CD4-positive, alpha-beta T cell treated with Interferon gamma for 1 hour (primary cell): ENCODE measurements at places on chromosomes 7 and 10.
A peak's percentile ranks its signal among the peaks of the same experiment; 100 is the strongest.

DNA sequence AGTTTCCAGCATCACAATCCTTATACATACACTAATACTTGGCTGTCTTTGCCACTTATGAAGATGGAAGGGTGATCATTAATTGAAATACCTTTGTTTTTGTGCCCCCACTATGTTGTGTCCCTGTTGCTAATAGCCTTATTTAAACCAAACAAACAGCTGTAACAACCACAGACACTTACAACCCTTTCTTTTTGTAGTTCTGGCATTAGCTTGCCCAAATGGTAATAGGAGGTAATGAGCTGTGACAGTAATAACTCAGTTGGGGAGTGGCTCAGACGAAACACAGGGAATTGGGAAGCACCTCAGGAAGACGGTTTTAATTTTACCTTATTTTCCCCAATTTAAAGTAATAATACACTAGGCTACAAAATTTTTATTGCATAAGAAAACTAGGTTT lies 83.4 kb downstream of the MDFIC start:
- DNase-seq, result no peak

DNA sequence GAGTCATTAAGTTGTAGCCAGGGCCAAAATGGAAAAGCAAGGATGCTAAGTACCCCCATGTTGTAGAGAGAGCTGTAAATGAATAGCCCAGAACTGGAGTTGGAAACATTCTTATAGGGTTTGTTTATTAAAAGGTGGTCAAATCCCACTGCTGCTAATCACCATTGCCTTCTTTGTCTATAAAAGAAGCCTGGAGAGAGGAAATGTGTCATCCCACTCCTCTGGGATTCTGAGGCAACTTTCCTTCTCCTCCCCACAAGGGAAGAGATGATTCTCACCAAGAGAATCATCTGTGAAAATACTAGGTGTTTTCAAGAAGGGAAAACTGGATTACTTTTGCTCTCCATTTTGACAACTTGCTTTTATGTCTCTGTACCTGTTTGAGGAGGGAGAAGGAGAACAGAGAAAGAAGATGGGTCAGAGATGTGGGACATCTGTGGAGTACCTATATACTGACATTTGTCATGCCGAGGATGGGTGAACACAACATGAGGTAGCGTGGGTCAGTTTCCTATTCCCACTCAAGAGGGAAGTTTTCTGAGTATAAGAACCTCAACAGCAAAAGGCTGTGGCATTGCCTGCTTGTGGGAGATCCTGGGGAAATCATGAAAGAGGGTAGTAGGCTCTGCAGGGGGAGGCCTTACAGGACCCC lies 262.2 kb downstream of the KIF20B start:
- DNase-seq, result no peak

- no peak for DNase-seq
Observed at GRCh38 chr10:66882271-66882670, 43.6 kb upstream of the LRRTM3 start.

- peak; percentile 74 for DNase-seq
Observed at GRCh38 chr10:22606164-22606614, 108.2 kb downstream of the PIP4K2A start.

DNA sequence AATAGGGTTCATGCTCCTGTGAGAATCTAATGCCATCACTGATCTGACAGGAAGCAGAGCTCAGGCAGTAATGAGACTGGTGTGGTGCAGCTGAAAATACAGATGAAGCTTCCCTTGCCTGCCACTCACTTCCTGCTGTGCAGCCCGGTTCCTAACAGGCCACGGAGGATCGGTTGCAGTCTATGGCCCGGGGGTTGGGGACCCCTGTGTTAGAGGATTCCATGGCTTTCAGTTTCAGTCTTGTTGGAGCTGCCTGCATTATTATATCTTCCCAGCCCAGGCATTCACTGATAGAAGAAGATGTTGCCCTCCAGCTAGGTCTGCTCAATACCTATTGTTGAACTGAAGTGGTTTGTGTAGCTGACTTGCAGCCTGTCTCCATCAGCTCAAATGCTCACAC lies 1298.8 kb downstream of the TYW1 start:
- no peak for DNase-seq

DNA sequence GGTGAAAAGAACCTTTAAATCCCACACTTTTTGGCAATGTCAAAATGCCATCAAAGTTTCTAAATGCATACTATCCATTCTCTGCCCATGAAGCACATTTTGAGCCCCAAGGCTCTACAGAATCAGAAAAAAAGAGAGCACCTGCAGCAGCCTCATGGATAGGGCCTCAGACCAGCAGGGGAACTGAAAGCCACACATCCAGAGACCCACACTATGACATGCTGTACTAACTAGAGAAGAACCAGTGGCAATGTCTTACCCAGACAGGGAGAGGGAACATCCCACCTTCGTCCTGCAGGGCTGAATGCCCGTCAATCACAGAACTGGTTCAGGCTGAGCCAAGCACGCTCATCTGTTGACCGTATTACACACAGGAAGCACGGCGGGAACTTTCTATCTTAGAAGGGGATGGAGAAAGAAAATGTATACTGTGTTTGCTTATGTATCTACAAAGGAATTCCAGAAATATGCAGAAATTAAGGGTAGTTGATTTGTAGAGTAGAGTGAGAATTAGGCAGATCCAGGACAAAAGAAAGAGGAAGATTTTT lies 237.2 kb downstream of the GLI3 start:
- DNase-seq, result no peak

GRCh38 chr7:24902276-24902675 lies 77.7 kb downstream of the OSBPL3 start:
- DNase-seq, result no peak

DNA sequence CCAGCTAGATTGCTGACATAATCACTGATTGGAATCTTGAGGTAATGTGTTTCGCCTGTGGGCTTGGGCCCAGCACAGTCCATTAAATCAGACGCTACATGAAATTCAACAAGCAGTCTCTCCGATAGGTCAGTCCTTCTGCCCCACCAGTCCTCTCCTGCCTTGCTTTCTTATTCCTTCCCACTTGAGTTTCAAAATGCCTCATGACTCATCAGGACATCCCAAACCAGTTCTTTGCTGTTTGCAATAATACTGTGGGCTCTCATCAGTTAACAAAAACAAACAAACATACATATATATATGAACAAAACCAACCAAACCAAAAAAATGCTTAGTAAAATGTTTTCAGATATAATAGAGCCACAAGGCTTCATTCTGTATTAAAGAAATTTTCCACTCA lies 599.0 kb downstream of the SORCS1 start:
- no peak for DNase-seq

GRCh38 chr7:99557940-99558305 lies 519 bp upstream of the ZNF655 start:
- no peak for DNase-seq

DNA sequence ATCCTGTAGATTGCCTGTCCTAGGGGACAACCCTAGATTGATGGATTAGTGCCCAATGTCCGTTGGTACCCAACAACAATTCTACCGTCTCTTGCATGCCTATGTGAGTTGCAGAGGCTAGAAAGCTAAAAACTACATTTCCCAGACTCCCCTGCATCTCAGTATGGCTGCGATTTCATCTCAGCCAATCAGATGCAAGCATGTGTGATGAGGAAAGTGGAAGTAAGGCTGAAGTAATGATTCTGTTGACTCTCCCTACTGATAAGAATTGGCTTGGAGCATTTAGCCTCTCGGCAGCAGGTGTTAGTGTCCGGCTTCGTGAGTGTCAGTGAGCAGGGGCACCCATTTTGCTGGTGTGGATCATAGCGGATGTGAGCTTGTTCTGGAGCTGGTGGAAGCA lies 171.9 kb downstream of the FGFR2 start:
- DNase-seq, result no peak
